Right cardiac atrium (tissue), 5 donors: ENCODE measurements at places on chromosomes 5 and 9. TPM values are rescaled to one million over a fixed set of nuclear protein-coding genes. Genes with fewer than 3 reads are reported as not detected.

The DNM1 gene
- 4.4 TPM for total RNA-seq

- no peak for DNase-seq
Observed at GRCh38 chr5:78808380-78808779, 159.8 kb upstream of the LHFPL2 start.

DNA sequence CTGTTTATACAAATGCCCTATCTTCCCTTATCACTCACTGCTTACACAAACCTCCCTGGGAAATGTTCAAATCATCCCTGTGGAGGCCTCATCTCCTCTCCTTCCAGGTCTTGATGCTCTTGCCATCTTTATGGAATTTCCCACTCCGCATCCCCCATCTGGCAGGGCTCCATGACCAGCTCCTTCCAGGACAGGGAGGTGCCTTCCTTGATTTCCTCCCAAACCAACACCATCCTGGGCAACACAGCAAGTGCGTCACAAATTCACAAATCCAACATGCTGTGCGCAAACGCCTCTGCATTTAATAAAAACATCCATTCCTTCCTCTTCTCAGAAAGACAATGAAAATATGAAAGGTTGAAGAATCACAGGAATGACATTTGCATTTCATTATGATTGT, 51.7 kb downstream of the EPB41L4A start:
- peak; percentile 59 for DNase-seq

GRCh38 chr9:14686168-14686567, 7.1 kb downstream of the ZDHHC21 start:
- DNase-seq, result no peak
